Right atrium auricular region (tissue), 2 donors: ENCODE measurements at places on chromosomes 11 and 22. TPM values are rescaled to one million over a fixed set of nuclear protein-coding genes. Genes with fewer than 3 reads are reported as not detected.

The SCGB1D2 gene
- total RNA-seq: not detected

GRCh38 chr11:100151944-100152343 lies 535.1 kb upstream of the ARHGAP42 start:
- DNase-seq: no peak

GRCh38 chr11:87141980-87142514 lies 104.3 kb downstream of the TMEM135 start:
- DNase-seq: no peak

GRCh38 chr22:37377927-37378326 lies 49.4 kb downstream of the ELFN2 start:
- no peak for DNase-seq

DNA sequence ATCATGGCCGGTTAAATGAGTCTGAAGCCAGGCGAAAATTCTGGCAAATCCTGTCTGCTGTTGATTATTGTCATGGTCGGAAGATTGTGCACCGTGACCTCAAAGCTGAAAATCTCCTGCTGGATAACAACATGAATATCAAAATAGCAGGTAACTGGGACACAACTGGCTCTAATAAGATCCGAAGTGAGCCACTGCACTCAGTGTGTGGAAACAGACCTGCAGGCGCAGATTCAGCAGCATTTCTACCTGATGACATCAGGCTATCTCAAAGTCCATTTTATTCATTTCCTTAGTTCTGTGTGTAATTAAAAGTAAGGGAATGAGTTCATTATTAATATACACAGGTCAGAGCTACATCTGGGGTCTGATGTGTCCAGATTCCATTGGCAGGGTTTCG lies 78.2 kb downstream of the PPP2R1B start:
- no peak for DNase-seq

GRCh38 chr11:28447226-28447625 lies 339.0 kb downstream of the METTL15 start:
- no peak for DNase-seq
